ENCODE measurements at places on chromosomes 2 and 18. TPM values are rescaled to one million over a fixed set of nuclear protein-coding genes. Genes with fewer than 3 reads are reported as not detected.

DNA sequence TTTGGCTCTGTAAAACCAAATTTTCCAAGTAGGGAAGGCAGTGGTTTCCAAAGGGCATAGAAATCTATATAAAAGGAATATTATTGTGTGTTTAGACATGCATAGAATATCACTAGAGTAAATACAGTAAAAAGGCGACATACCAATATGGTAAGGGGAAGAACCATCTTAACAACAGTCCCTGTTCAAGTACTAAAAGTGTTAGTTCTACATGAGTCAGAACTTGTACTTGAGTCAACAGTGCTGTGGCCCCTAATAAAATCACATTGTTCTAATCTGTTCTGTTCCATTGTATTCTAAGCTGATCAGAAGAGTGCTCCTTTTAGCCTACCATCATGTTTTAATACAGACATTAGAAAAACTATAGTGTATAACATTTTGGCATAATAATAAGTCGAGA lies 36.1 kb upstream of the TNFRSF11A start:
- no peak for DNase-seq

DNA sequence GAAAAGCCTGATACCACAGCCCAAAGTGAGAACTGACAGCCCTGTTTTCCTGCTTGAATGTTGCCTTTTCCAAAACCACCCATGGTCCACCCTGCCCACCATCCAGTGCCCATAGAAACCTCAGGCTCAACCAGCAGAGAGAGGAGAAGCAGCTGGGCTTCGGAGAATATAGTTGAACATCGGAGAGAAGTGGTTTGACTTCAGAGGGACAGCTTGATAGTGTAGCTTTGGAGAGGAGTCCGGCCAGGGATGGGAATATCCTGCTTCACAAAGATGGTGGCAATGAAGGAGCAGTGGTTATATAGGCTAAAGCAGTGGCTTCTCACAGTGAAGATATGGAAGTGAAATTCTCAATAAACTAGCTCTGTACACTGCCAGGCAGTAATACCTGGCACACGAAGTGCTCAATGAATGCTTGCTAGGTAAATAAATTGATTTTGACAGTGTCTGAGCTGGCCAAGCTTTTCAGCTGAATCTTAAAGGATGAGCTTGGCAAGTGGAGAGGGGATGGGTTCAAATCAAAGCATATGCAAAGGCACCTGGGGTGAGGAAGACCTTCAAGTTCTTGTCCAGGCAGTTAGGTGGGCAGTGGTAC lies 21.2 kb downstream of the AFF3 start:
- no peak for DNase-seq

GPAT2 gene
- total RNA-seq: 4.5 TPM

SH2D6 gene
- total RNA-seq: 1.6 TPM

Measured in activated B cell treated with CpG ODN at 0.5 μM for 24 hours (primary cell).